Stimulated activated naive CD4-positive, alpha-beta T cell treated with Interleukin-2 at 50 U/mL for 16 hours (primary cell): ENCODE measurements at places on chromosomes 4 and X.

DNA sequence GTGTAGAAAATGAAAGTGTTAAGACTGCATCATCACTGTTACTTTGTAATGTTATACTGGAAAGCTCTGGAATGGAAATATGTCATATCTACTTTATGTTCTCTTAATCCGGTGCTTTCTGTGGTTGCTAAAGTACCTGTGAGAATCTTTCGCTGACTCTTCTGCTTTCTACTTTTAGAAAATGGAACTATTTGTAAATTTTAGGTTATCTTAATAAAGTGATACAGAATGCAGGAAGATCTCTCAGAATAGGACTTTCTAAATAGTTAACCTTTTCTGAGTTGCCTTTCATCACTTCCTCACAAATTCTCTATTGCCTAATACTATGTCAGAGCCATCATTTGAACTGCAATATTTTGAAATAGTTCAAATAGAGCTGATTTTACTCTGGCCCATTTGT, 69.3 kb downstream of the BMP2K start:
- DNase-seq = no peak

DNA sequence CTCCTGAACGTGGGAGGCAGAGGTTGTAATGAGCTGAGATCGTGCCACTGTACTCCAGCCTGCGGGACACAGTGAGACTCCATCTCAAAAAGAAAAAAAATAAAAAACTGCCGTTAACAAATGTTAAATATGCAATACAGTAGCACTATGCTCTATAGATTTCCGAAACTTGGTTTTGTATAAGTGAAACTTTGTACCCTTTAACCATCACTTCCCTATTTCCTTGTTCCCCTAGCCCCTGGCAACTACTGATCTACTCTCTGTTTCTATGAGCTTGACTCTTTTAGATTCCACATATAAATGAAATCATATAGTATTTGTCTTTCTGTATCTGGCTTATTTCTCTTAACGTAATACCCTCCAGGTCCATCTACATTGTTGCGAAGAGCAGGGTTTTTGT, 74.1 kb downstream of the TAB3 start:
- DNase-seq = no peak

GRCh38 chr4:110068248-110068647, 130.2 kb downstream of the ELOVL6 start:
- no peak for DNase-seq

DNA sequence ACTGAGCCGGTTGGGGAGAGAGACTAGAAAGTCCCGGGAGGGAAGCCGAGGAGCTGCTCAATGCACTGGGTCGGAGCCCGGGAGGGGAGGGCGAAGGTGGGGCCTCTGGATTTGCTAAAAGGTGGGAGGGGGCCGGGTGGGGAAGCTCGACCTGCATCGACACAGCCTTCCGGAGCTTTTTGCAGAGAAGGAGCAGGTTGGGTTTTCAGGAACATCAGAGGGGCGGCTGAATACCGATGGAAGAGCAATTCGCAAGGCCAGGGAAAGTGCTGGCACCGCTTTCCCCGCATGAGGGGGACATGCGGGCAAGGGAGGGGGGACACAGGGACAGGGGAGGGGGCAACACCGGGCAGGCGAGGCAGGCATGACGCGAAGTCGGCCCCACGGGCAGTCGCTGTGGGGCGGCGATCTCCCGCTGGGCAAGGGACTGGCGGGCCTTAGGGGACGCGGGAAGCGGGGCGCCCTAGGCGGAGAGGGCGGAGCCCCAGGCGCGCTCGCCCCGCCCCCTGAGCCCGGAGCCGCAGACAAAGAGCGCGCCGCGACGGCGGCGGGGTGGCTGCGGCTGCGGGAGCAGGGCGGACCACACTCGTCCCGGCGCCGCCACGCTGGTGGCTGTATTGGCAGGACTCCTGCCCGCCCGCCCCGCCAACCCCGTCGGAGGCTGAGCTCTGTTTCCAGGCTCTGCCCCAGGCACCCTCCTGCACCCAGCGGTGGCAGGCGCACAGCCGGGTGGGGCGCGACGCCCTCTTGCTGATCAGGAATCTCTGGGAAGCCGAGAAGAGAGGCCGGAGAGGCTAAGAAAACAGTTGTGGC, 11.6 kb downstream of the PDZD4 start:
- peak; percentile 34 for DNase-seq

GRCh38 chr4:183721207-183722081, 62.4 kb downstream of the TRAPPC11 start:
- DNase-seq = peak; percentile 43

GRCh38 chr4:69936566-69936965, 5.7 kb downstream of the CSN1S1 start:
- no peak for DNase-seq

DNA sequence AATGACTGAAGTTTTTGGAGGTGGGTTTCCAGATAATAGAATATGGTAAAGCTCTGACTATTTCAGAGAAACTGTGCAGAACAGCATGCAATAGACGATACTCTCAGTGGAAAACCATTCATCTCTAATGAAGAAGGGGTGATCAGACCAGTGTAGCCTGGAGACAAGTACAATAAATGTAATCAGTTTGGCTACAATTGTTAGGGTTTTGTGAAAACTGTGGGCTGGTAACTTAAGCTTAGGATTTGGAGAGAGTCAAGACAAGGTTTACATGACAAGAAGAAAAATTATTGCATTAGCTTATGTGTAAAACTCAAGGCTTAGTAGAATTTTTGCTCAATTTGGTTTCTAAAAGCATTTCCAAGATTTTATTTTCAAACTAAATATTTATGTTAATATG, 241.5 kb upstream of the ANKRD50 start:
- DNase-seq = no peak

DNA sequence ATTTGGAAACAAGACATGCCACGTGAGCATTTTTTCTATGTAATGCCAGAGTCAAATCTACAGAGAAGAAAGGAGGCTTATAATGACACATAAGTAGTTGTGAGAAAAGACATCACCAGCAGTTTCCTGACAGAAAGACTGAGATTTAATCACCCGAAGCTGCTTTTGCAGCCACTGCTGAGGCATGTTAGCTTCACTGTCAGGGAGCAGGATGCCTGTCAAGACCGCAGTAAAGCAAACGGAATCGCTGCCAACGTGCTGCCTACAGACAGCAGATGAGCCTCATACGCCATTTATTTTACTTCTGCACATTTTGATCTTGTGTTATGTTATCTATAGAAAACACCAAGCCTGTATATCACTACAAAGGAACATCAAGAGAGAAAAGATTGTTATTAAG, 68.7 kb upstream of the NDST3 start:
- no peak for DNase-seq

- DNase-seq = no peak
Observed at GRCh38 chrX:109218761-109219160, 263.1 kb downstream of the GUCY2F start.

- no peak for DNase-seq
Observed at GRCh38 chr4:174665799-174666198, 143.5 kb upstream of the HPGD start.

- no peak for DNase-seq
Observed at GRCh38 chr4:108763226-108763593, 357 bp upstream of the ETNPPL start.

GRCh38 chr4:10050261-10050661, 29.0 kb upstream of the SLC2A9 start:
- DNase-seq = no peak

DNA sequence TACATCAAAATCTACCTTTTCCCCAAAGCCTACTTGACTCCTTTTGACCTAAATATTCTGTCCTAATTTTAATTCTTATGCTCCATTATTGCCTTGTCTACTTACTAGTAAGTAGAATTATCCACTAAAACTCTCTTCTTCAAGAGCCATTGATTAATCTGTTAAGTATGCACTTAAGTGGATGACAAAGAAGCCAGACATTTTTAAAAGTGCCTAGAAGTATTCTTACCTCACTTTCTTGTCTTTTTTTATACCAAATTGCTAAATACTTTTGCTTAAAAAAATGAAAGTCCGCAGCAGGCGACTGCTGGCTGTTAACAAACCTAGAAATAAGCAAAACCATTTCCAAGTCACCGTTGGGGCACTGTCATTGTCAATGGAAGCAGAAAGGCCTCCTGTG, 20.1 kb upstream of the FRMPD4 start:
- no peak for DNase-seq

DNA sequence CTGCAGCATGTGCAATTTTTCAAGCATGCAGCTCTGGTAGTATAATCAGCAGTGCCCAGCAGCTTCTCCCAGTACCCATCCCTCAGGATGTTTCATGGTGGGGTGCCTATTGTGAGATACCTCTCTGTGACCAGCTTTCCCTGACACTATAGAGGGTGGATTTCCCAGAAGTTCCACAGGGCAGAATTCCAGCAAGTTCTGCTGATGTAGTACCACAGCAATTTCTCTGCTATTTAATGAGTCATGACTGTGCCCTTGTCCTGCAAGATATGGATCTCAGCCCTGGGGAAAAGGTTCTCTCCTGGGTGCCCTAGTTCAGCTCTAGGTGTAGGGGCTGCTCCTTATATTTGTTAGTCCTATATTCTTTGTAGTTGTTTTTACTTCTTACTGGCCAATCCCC, 174.8 kb downstream of the ENOX2 start:
- no peak for DNase-seq

- no peak for DNase-seq
Observed at GRCh38 chrX:95675011-95675410, 1009.6 kb upstream of the DIAPH2 start.

DNA sequence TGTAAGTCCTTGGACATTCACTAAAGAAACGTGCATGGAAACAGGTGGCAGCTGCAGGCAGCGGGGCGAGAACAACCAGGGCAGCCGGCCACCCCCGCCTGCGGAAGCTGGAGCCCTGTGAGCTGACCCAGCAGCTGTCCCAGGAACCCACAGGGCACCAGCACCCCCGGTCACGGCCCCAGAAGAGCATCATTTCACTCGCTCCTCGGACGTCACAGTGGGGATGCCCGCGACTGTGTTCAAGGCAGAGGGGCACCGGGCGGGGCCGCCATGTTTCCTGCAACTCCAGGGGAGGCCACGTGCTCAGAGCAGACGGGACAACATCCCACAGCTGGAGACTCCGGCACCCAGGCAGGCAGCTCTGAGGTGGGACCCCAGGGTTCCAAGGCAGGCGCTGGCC, 45.0 kb upstream of the CPLX1 start:
- no peak for DNase-seq

- DNase-seq = no peak
Observed at GRCh38 chr4:179017581-179017980, 1575.3 kb upstream of the AGA start.

DNA sequence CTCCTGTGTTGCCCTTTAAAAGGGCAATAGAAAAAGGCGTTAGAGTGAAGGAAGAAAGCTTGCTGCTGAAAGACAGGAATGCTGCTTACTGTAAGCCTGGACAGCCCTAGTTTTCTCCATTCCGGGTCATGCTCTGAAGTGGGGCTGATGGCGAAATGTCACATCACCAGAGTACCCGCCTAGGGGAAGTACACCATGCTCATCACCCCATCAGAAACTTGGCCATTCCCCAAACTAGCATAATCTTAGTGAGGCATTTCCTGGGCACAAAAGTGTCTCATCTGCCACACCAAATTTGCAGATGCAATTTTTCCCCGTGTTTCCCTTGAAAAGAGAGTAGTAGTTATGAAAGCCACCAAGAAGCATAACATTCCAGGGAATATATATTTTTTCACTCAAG, 47.8 kb upstream of the CAMK2D start:
- DNase-seq = no peak

DNA sequence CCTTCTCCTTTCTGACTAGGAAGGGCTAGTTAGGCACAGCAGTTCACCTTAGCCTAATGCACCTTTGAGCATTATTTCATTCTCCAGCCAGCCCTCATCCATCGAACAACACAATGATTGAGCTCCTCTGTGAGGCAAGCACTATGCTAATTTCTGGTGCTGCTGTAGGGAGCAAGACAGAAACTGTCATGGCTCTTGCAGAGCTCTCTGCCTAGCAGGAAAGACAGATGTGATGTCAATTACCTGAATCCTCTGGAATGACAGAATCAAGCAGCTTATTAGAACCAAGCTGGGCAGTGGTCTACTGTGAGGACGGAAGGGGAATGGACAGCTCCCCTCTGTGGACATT, 256.1 kb upstream of the NOCT start:
- no peak for DNase-seq

- no peak for DNase-seq
Observed at GRCh38 chr4:61727286-61727685, 527.2 kb downstream of the ADGRL3 start.

- DNase-seq = no peak
Observed at GRCh38 chr4:8189551-8190466, 9.3 kb upstream of the SH3TC1 start.

DNA sequence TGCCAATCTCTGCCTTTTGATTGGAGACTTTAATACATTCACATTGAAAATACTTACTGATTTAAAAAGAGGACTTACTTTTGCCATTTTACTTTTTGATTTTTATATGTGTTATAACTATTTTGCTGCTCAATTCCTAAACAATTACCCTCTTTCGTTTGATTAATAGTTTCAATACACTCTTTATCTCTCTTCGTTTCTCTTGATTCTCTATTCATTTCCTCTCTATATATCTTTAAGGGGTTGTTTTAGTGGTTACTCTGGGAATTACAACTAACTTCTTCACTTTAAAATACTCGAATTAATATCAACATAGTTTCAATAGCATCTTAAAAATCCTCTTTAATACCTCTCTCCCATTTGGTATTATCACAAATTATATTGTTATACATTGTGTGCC, 116.6 kb downstream of the PTCHD1 start:
- no peak for DNase-seq

GRCh38 chr4:81490403-81491160, 18.9 kb upstream of the RASGEF1B start:
- no peak for DNase-seq

- no peak for DNase-seq
Observed at GRCh38 chrX:115563633-115564162, 2.7 kb downstream of the PLS3 start.

DNA sequence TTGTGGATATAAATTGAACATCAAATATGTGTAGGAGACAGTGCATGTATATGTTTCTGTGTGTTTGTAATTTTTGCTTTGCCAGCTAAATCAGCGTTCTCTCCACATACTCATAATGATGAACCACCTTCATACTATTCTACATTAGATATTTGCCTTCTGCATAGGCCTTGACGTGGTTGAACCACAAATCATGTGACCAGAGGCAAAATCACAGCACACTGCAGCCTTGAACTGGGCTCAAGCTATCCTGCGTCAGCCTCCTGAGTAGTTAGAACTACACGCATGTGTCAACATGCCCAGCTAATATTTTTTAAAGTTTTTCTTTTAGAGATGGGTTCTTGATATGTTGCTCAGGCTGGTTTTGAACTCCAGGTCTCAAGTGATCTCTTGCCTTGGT, 9.5 kb downstream of the UBQLN2 start:
- no peak for DNase-seq

DNA sequence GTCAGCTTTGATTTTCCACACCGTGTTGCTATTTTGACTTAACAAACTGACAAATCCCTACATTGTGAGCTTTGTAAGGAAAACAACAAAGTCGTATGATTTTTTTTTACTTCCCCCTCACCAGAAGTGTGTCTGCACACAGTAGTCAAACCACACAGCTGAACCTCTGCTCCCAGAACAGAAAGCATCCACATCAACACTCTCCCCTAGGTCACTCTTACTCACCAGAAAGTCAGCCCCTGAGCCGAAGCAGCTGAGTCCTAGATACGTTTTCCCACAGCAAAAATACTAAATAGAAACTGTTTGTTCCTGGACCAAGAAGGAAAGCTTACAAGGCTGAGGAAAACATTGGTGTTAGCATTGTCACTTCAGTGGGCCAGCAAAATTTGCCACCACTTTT, 305.7 kb downstream of the DHX15 start:
- no peak for DNase-seq
